ENCODE measurements at places on chromosomes 3 and 15. TPM values are rescaled to one million over a fixed set of nuclear protein-coding genes. Genes with fewer than 3 reads are reported as not detected.
A peak's percentile ranks its signal among the peaks of the same experiment; 100 is the strongest.

The HYAL3 gene
- total RNA-seq, result 2.5 TPM

- H3K4me1 ChIP-seq, result no peaks in the 10 kb centered on the region
- H3K36me3 ChIP-seq, result no peaks in the 10 kb centered on the region
- DNase-seq, result no peak
- no peak overlapping the region for H3K4me3 ChIP-seq
- H3K27me3 ChIP-seq, result no peaks in the 10 kb centered on the region
Measured at GRCh38 chr3:22231061-22231460, 480.1 kb upstream of the ZNF385D start.

DNA sequence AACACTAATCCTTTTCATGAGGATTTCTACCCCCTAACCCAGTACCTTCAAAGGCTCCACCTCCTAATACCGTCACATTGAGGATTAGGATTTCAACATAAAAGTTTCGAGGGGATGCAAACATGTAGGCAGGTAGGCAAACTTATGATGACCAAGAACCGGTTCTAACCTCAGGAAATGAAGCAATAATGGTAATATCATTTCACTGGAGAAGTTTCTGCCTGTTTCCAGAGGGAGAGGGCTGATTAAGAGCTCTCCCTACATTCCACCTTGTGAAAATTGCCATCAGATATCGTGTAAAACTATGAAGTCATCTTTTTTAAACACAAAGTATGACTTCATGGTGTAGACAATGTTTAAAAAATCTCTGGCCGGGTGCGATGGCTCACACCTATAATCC lies 31.6 kb downstream of the NKIRAS1 start:
- peaks cover 3% of the 10 kb centered on the region for H3K36me3 ChIP-seq
- H3K27me3 ChIP-seq, result no peaks in the 10 kb centered on the region
- H3K27ac ChIP-seq, result no peak overlapping the region
- peaks cover 10% of the 10 kb centered on the region for H3K4me1 ChIP-seq
- H3K4me3 ChIP-seq, result no peak overlapping the region

The SLC51B gene
- total RNA-seq, result not detected

DNA sequence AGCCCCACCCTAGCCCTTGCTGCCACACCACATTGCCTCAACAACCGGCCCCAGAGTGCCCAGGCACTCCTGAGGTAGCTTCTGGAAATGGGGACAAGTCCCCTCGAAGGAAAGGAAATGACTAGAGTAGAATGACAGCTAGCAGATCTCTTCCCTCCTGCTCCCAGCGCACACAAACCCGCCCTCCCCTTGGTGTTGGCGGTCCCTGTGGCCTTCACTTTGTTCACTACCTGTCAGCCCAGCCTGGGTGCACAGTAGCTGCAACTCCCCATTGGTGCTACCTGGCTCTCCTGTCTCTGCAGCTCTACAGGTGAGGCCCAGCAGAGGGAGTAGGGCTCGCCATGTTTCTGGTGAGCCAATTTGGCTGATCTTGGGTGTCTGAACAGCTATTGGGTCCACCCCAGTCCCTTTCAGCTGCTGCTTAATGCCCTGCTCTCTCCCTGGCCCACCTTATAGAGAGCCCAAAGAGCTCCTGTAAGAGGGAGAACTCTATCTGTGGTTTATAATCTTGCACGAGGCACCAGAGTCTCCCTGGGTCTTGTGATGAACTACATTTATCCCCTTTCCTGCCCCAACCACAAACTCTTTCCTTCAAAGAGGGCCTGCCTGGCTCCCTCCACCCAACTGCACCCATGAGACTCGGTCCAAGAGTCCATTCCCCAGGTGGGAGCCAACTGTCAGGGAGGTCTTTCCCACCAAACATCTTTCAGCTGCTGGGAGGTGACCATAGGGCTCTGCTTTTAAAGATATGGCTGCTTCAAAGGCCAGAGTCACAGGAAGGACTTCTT lies 39.1 kb downstream of the MESD start:
- peaks cover 63% of the 10 kb centered on the region for H3K36me3 ChIP-seq
- DNase-seq, result peak; percentile 52
- H3K4me3 ChIP-seq, result no peak overlapping the region
- H3K27ac ChIP-seq, result no peak overlapping the region
- no peaks in the 10 kb centered on the region for H3K27me3 ChIP-seq
- H3K4me1 ChIP-seq, result peaks cover 2% of the 10 kb centered on the region

The GRIP2 gene
- total RNA-seq, result 0.65 TPM

- peaks cover 7% of the 10 kb centered on the region for H3K27me3 ChIP-seq
- no peak overlapping the region for H3K4me3 ChIP-seq
- no peak overlapping the region for H3K27ac ChIP-seq
- H3K4me1 ChIP-seq, result no peaks in the 10 kb centered on the region
- DNase-seq, result peak; percentile 67
- H3K36me3 ChIP-seq, result no peaks in the 10 kb centered on the region
Measured at GRCh38 chr3:126672340-126672739, 17.4 kb upstream of the TXNRD3 start.

DNA sequence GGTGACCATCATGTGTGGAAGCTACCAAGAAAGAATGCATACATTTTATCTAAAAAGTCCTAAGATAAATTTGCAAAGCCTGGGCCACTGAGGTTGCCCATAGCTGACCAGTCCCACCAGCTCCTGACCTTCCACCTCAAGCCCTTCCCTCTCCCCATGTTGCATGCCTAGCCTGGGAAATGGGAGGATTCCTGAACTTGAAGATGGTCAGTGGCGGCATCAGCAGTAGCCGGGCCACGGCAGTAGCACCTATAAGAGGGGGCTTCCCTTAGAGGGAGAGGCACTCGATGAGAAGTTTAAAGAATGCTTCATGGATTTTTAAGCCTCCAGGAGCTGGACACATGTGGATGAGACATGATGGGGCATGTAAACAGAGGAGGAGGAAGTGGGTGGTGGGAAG lies 172.1 kb downstream of the KLF13 start:
- no peaks in the 10 kb centered on the region for H3K27me3 ChIP-seq
- H3K36me3 ChIP-seq, result no peaks in the 10 kb centered on the region
- no peak for DNase-seq
- no peak overlapping the region for H3K4me3 ChIP-seq
- H3K27ac ChIP-seq, result no peak overlapping the region

- peak; percentile 45 for DNase-seq
- H3K4me3 ChIP-seq, result no peak overlapping the region
- no peak overlapping the region for H3K27ac ChIP-seq
- no peaks in the 10 kb centered on the region for H3K4me1 ChIP-seq
- H3K36me3 ChIP-seq, result no peaks in the 10 kb centered on the region
Measured at GRCh38 chr3:126553284-126554084, 5.2 kb downstream of the C3orf22 start.

The C2CD4A gene
- total RNA-seq, result 0.45 TPM

The ACKR2 gene
- total RNA-seq, result 1.2 TPM

DNA sequence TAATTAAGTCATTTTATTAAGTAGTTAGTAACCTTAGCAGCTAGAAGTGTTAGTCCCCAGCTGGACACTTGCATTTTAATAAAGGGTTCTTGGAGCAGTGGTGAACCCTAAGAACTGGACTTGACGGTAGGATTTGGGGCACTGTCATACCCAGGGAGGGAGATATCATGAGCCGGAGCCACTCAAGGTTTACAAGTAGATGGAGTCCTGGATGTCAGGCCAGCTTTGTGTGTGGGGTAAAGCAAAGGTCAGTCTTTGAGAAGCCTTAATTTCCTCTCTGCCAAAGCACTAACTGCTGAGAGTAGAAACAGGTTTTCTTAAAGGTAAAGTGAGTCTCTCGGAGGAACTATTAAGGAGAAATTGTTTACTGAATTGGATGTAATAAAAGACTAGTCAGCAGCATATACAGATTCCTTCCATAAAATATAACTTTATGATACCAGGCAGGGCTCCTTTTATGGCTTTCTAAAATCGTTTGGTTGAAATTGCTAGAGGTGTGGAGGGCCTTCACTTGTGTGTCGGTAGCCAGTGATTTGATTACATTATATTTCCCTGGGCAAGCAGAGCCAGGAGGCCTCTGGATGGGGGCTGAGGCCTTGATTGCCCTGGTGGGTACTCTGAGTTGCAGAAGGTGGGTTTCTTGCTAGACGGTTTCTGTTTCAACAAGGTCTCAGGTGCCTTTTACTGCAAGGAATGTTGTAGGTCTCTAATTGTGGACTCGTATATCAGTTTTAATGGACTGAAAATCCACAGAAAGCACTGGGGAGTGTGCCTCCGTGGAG lies 23.1 kb downstream of the SQOR start:
- H3K27ac ChIP-seq, result no peak overlapping the region
- H3K4me1 ChIP-seq, result peaks cover 28% of the 10 kb centered on the region
- DNase-seq, result no peak
- H3K36me3 ChIP-seq, result peaks cover 16% of the 10 kb centered on the region
- H3K4me3 ChIP-seq, result no peak overlapping the region

The EXD1 gene
- total RNA-seq, result 0.32 TPM

DNA sequence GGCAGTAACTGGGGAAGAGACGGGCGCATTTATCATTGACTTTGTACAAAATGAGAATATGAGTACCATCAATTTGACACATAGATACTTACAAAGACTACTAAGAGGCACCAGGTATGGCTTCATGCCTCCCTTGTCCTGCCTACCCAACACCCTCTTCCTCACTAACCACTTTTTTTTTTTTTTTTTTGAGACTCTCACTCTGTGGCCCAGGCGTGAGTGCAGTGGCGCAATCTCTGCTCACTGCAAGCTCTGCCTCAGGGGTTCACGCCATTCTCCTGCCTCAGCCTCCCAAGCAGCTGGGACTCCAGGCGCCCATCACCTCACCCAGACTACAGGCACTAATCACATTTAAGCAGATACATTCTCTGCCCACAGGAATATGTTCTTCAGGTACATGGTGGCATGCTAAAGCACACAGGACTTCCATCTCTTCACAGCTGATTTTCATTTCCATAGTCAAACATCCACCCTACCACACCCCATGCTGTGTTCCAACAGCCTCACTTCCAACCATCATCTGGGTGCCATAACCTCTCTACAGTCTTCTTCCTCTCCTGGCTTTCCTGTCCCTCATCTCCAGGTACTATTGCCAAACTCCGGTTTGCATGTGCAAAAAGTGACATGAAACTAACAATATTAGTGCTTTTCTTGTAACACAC lies 41.7 kb downstream of the RAB27A start:
- no peak overlapping the region for H3K27ac ChIP-seq
- no peaks in the 10 kb centered on the region for H3K36me3 ChIP-seq
- no peak for DNase-seq
- no peaks in the 10 kb centered on the region for H3K27me3 ChIP-seq

GRCh38 chr3:183576487-183577107 lies 21.1 kb upstream of the KLHL6 start:
- no peaks in the 10 kb centered on the region for H3K4me1 ChIP-seq
- no peaks in the 10 kb centered on the region for H3K36me3 ChIP-seq
- H3K27ac ChIP-seq, result no peak overlapping the region
- DNase-seq, result no peak
- H3K27me3 ChIP-seq, result no peaks in the 10 kb centered on the region

DNA sequence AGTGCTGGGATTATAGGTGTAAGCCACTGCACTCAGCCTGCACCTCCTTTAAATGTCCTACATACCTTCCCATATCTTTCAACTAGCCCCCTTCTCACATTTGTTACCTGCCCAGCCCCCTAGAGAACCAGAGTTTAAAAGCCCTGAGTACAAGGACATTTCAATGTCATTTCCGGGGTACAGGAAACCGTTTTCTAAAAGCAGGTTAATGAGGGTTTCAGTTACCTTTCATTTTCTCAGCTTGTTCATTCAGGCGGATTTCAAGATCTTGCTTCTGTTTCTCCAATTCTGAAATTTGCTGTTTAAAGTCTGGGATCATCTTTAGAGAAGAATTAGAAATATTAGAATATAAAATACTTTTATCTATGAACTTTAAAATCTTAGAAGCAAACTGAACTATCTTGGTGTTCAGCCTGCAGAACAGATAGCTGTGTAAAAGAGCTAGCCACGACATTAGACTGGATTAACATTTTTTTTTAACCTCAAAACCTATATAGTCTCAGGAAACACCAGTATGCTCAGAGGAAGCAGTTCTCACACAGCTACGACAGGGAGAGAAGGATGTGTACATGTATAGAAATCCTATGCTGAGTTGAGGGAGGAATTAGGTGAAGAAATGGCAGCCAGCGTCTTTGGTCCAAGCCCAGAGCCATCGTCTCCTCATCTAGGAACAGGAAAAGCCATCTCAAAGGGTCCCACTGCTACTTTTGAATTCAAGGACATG lies 29.9 kb upstream of the GNB5 start:
- H3K27ac ChIP-seq, result no peak overlapping the region
- no peak for DNase-seq
- no peaks in the 10 kb centered on the region for H3K27me3 ChIP-seq
- H3K4me3 ChIP-seq, result no peak overlapping the region
- H3K4me1 ChIP-seq, result peaks cover 5% of the 10 kb centered on the region

The VIPR1 gene
- 76.3 TPM for total RNA-seq

- H3K4me1 ChIP-seq, result no peaks in the 10 kb centered on the region
- no peak overlapping the region for H3K27ac ChIP-seq
- H3K27me3 ChIP-seq, result no peaks in the 10 kb centered on the region
- DNase-seq, result no peak
Measured at GRCh38 chr15:28132524-28133275, 33.6 kb upstream of the OCA2 start.

DNA sequence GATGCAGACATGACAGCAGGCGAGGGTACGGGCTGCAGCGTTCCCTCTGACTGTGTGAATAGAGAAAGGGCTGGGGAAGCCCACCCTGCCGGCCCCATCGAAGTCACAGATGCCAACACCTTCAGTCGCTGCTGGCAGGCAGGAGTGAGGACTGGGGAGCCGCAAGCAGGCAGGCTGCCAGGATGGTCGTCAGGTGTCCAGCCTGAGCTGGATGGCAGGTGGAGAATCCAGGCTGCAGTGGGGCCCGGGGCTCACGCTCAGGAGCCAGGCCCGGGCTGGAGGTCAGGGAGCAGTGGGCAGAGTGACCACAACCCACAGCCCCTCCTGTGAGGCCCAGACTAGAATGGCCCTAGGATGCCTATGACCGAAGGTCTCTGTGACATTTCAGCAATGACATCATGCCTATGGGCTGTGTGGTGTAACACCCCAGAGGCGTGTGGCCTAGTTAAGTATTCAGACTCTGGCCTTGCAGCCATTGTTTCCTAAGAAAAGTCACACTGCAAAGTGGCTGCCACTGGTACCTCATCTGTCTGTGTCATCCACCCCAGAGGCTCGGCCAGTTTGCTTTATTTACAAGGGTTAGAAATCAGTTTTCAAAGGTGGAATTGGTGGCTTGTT lies 15.7 kb downstream of the PRR23E start:
- DNase-seq, result peak; percentile 39
- H3K27ac ChIP-seq, result no peak overlapping the region
- no peaks in the 10 kb centered on the region for H3K4me1 ChIP-seq

Data from suprapubic skin (tissue), 4 donors.